ENCODE measurements at places on chromosomes 4 and X. TPM values are rescaled to one million over a fixed set of nuclear protein-coding genes. Genes with fewer than 3 reads are reported as not detected.

GRCh38 chr4:3713817-3714641 lies 52.2 kb upstream of the ADRA2C start:
- no peak overlapping the region for H3K27ac ChIP-seq
- no peak overlapping the region for H3K4me3 ChIP-seq
- DNase-seq = no peak
- no peaks in the 10 kb centered on the region for H3K36me3 ChIP-seq
- no peaks in the 10 kb centered on the region for H3K27me3 ChIP-seq
- H3K4me1 ChIP-seq = no peaks in the 10 kb centered on the region

DNA sequence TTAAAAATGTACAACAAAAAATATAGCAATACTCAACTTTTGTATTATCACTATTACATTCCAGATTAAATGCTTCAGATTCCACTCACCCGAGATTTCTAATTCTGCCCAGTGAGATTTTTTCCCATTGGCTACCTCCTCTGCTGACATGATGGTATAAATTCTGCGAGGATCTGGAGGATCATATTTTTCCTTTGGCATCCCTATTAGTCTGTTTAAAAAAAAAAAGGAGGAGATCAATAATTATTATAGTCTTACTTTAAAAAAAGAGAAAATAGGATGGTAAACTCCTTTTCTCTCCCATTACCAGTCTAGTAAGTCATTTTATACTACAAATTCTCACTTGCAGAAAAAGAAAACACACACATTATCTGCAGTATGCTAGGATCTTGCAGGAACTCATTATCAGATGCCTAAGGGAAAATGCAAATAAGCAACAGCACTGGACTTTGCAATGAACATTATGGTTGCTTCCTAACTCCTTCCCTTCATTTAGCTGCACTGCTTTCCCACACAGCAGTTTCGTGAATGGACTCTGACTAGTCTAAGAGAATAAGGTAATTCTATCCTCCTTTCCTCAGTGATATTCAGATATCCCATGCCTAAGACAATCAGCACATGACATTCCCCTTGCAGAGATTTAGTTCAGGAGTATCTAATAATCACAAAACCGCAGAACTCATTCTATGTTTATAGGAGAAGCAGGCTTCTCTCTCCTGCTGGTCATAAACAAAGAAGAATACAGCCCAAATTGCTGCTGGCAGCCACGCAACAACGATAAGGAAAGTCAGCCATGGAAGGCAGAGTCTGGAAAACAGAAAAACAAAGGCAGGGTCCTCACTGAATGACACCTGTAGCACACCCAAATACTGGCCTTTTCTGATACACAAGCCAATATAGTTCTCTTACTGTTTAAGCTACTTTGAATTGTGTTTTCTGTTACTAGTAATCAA lies 42.7 kb downstream of the CNOT6L start:
- H3K4me1 ChIP-seq = no peaks in the 10 kb centered on the region
- H3K27ac ChIP-seq = no peak overlapping the region
- no peak for DNase-seq
- no peaks in the 10 kb centered on the region for H3K36me3 ChIP-seq

GRCh38 chr4:129842096-129842495 lies 746.1 kb downstream of the C4orf33 start:
- H3K4me1 ChIP-seq = no peaks in the 10 kb centered on the region
- no peaks in the 10 kb centered on the region for H3K36me3 ChIP-seq
- no peaks in the 10 kb centered on the region for H3K27me3 ChIP-seq
- H3K4me3 ChIP-seq = no peak overlapping the region
- no peak for DNase-seq

- no peak overlapping the region for H3K27ac ChIP-seq
- no peaks in the 10 kb centered on the region for H3K36me3 ChIP-seq
- no peak overlapping the region for H3K4me3 ChIP-seq
Observed at GRCh38 chr4:72468904-72469502, 100.0 kb downstream of the ADAMTS3 start.

Gene TCEAL7
- total RNA-seq = 83.2 TPM

Gene GALNTL6
- total RNA-seq = not detected
